ENCODE measurements at places on chromosomes 6 and 20.

DNA sequence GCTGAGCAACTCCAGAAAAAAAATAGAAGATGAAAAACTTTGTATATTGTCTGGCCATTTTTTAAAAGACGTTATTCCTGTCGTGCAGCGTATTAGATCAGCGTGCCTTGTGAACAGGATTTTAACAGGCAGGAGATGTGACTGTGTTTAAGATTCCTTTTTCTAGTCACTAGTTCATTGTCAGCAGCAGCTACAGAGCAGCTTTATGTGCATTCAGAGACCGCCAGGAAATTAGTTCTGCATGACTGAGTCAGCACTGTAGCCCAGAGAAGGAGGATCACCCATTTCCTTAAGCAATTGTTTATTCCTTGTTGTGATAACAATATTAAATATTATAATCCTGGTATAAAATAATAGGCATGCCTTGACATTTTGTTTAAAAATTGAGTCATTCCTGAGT lies 75.4 kb upstream of the ADGRB3 start:
- peak; percentile 88 for DNase-seq

GRCh38 chr6:10479939-10480700 lies 41.0 kb upstream of the GCNT2 start:
- DNase-seq, result no peak

- no peak for DNase-seq
Measured at GRCh38 chr6:133447924-133448323, 206.8 kb downstream of the EYA4 start.

DNA sequence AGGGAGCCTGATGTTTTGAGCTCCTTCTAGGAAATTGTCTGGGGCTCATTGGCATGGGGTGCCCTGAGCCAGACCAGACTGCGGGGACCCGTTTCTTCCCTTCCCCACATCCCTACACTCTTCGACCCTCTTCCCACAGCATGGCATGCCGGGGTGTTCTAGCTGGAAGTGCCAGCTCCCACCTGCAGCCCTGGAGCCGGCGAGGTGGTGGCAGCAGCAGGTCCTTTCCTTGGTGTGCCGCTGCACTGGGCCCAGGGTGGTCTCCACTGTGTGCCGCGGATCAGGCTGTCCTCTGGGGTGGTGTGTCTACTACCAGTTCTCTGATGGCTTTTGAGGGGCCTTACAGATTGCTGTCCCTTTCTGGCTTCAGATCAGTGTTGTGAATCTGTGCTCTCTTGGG lies 7.5 kb upstream of the RWDD1 start:
- no peak for DNase-seq

- no peak for DNase-seq
Measured at GRCh38 chr6:89775150-89775549, 44.4 kb downstream of the MDN1 start.

DNA sequence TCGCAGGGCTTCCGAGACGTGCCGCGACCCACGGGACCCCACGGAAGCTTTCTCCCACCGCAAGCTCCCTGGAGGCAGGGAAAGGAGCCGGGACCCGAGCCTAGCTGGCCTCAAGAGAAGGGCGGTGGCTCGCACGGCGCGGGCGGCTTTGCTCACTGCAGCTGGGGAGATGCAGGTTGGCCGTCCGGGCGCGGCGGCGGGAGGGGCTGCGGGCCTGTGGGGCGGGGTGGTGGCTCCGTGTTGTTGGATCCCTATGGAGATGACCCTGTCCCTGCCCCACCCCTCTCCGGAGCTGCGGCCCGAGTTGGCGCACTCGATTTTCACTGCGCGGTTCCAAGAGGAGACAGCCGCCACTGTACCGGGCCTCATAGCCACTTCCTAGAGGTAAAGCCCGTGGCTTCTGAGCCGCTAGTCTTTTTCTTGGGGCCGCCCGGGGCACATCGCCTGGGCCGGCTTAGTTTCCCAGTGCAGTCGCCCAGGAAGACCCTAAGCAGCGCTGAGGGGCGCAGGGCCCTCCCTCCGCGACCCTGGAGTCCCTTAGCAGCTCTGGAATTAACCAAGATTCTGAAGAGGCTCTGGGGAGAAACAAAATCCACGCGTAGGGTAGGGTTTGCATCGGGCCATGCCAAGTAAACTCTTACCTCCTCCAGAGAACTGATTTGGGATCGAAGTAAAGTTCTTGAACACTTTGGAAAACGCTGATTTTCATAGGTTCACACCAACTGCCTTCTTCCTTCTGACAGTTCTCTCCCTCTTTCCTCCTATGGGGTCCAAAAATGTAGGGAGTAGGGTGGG lies at the start of gene ECT2L:
Gene ECT2L (plus strand): TSS at position 279 of the 795 bp plus-strand sequence. CDS start 17,188 bp downstream, outside the sequence.
- no peak for DNase-seq

DNA sequence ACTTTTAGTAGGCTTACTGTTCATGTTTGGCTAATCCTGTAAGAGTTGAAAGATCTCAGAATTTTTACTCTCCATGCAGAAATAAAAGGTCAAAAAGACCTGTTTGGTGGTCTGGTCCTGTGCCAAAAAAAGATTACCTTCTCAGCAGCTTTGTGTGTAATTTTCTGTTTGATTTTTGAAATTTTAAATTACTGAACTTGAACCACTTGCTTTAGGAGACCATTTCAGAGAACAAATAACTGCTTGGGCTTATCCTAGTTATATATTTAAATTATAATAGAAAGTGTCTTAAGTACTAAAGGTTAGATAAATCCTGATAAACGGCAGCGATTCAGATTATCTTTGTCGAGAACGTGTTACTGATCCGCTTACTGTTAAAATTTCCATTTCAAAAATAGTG lies 118.3 kb upstream of the GRIK2 start:
- no peak for DNase-seq

GRCh38 chr6:7991536-7991935 lies 72.7 kb downstream of the BLOC1S5 start:
- DNase-seq, result no peak

DNA sequence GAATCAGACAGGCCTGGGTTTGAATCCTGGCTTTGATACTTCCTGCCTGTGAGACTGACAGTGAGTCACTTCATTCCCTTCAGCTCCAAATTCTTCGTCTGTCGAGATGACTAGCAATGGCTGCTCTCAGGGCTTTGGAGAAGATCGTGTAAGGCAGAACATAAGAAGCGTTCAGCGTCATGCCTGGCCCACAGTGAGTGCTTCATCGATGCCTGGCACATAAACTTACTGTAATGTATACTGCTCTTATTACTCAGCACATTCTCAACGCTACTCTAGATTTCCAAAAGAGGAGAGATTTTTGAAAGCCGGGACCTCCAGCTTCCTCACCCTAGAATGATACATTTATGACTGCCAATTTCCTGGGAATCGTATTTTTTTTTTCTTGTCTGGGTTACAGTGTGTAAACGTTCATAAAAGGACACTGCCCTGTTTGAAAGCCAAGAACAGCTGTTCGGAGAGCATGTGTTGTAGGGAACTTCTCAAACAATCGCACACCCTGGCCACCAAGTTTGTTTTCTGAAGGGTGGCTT lies 16.2 kb upstream of the BCAS1 start:
- DNase-seq, result no peak

GRCh38 chr6:28425944-28426541 lies 17.2 kb downstream of the ZSCAN23 start:
- no peak for DNase-seq

- DNase-seq, result no peak
Measured at GRCh38 chr6:100761841-100762240, 119.3 kb downstream of the ASCC3 start.

- no peak for DNase-seq
Measured at GRCh38 chr6:4582506-4583417, 193.4 kb upstream of the CDYL start.

- peak; percentile 82 for DNase-seq
Measured at GRCh38 chr6:47922391-47922790, 140.6 kb downstream of the OPN5 start.

DNA sequence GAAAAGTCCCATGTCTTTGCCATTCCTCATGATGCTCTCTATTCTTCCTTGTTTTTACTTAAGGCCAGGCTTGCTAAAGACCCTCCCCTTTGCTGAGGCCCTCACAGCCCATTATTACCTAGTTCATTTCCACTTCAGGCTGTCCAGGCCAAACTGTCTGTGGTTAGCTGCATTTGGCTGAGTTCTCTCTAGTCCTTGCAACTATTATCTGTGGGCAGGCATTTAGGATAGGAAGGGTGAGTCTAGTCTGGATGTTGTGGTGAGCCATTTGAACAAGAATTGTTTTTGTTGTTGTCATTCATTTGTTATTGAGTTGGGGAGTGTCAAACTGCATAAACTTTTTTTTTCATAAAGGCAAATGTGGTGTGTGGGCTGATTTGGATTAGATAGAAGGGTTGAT lies 182.4 kb downstream of the CD109 start:
- DNase-seq, result no peak

GRCh38 chr20:35954200-35954906 lies at the start of gene SCAND1:
Gene SCAND1 (minus strand): TSS chr20:35954502. CDS start chr20:35954284, 218 bp downstream.
- peak; percentile 99 for DNase-seq

GRCh38 chr6:14986370-14986769 lies 259.5 kb upstream of the JARID2 start:
- DNase-seq, result no peak

DNA sequence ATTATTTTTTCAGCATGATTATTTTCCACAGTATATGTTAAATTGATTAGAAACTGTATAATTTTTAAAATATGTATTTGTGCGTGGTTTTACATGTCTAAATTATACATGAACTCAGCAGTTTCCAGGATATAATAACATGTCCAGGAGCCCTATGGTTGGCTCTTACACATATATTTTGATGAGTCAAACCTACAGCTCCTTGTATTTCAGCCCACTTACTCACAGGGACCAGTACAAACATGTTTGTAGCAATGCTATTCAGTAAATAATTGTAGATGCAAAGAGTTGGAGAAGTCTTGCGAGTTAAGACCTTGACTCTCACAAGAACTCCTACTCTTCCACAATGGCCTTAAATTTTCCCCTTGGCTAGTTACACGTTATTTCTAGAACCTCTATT lies 107.2 kb upstream of the SASH1 start:
- no peak for DNase-seq

GRCh38 chr6:68127074-68127473 lies 508.0 kb upstream of the ADGRB3 start:
- no peak for DNase-seq

- DNase-seq, result no peak
Measured at GRCh38 chr6:110833831-110834230, 18.6 kb upstream of the CDK19 start.

DNA sequence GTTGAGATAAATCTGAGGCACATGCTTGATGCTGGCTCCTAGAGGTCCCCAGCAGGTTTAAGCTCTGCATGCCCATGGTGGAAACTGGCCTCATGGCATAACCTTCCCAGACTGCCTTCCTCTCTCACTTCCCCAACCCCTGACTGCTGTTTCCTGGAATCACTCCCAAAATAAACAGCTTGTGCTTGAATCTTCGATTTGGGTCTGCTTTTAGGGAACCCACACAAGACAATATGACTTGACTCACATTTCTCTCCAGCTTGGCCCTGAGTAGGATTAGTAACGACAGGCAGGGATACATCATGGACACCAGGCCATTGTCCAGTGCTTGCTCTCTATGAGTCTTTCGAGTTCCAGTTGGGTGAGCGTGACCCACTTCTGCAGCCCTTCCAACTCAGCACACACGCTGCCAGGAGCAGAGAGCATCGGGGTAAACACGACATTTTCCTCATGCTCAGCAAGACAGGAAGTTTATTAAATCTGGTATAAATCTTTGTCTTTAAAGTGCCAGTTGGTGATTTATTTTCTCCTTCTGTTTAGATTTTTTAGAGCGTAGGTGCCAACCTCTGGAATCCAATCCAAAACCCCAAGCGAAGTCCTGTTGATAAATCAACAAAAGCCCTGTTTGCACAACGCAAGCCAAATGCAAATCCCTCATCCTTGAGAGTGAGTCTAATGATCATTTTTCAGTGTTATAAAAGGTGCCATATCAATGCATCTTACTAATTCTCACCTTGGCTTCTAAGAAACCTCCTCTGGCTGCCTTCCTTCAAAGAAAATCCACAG lies 135.0 kb downstream of the FOXA2 start:
- no peak for DNase-seq

GRCh38 chr6:42030585-42031506 lies 19.5 kb upstream of the TAF8 start:
- no peak for DNase-seq

DNA sequence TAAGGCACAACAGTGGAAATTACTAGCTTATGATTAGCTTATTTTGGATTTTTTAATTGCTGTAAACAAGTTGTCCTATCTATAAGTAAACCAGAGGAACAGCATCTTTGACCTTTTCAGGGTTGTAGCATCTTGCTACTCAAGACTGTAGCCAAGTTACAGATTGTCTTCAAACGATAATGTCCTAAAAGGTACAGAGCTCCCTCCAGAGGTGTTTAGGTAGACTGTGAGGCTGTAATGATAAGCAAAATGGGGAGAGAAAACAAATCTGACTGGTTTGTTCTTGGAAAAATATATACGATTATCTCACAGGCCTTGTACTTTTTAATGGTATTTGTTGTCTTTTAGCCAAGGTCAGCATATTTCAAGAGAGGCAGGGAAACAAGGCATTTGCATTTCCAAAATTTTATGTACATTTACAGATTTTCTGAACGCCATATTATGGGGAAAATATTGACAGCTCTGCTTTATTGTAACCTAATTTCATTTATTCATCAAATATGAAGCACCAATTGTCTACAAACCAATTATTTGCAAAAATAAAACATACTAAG lies 273.4 kb downstream of the MEI4 start:
- peak; percentile 10 for DNase-seq

DNA sequence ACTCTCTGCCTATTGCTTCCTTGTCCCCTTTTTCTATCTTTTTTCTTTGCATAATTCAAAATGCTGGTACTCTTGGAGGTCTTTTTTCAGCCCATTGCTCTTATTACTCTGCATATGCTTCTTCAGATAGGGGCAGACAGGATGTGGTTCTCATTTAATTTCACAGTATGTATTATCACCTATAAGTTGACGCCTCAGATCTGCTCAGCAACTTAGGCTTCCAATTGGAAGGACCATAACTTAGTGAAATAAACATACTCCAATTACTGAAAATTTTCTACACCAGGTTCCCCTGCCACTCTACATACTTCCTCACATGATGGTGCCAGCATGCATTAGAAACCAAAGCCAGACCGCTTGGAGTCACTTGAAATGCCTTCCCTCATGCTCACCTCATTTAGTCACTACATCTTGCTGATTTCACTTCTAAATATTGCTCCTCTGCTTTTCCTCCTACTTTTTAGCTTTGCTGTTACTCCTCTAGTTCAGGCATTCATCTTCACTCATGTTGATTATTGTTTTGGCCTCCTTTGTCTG lies 34.5 kb upstream of the AHI1 start:
- DNase-seq, result no peak

DNA sequence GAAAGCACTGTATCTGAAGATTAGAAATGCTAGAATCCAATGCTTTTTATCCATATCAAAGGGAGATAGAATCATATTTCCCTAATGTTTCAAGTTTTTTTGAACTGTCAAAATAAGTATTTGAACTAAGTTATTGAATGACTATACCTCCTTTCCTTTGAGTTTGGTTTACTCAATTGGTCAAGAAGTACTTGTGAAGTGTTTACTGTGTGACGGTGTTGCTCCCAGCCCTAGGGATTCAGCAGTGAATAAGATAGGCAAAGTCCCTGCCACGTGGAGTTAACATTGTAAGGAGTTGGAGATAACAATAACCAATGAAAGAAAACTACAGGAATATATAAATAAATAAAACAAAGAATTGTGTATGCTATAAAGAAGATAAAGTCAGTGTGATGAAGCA lies 535.9 kb downstream of the FRK start:
- DNase-seq, result no peak
